ENCODE measurements at places on chromosomes 3 and 15. TPM values are rescaled to one million over a fixed set of nuclear protein-coding genes. Genes with fewer than 3 reads are reported as not detected.

The USP13 gene
- 11.9 TPM for total RNA-seq

The TRIM42 gene
- not detected for total RNA-seq

The CFAP20DC gene
- total RNA-seq: 1.6 TPM

The NTRK3 gene
- total RNA-seq: not detected

The CNTN4 gene
- total RNA-seq: not detected

The CCDC32 gene
- 27.3 TPM for total RNA-seq

The PAQR5 gene
- total RNA-seq: 0.23 TPM

The SLC35G2 gene
- 2.3 TPM for total RNA-seq

The NRG4 gene
- not detected for total RNA-seq

The AGTR1 gene
- not detected for total RNA-seq

DNA sequence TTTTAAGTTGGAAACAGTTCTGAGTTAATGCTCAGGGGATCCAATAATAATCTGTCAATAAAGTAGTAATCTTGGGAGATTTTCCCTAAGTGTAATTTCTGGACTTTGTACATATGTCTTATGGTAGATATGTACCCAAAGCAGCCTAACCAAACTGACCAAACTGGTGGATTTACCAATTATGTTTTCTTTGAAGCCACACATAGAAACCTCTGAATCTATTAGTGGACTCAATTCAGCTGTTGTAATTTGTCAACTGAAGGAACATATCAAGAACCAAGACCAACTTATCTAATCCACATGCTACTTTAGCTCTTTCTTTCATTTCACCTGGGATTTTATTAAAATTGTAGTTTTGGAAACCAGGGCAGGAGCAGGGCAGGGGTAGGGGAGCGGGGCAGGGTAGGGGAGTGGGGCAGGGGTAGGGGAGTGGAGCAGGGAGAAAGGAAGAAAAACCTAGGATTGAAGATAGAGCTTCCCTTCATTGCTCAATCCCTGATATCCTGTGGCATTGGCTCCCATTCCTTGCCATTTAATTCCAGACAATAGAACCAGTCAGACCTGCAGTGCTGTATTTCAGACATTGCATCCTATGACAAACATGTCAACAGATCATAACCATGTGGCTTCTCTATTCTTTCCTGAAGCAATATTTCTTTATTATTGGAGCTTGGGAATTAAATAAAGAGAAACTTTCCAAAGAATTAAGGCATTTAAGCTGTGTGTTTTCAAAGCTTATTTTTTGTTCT lies 101.8 kb downstream of the NFKBIZ start:
- no peaks in the 10 kb centered on the region for H3K27me3 ChIP-seq
- H3K4me3 ChIP-seq: no peak overlapping the region
- peak overlapping the region; percentile 64 for H3K27ac ChIP-seq
- DNase-seq: no peak
- H3K4me1 ChIP-seq: peaks cover 20% of the 10 kb centered on the region

DNA sequence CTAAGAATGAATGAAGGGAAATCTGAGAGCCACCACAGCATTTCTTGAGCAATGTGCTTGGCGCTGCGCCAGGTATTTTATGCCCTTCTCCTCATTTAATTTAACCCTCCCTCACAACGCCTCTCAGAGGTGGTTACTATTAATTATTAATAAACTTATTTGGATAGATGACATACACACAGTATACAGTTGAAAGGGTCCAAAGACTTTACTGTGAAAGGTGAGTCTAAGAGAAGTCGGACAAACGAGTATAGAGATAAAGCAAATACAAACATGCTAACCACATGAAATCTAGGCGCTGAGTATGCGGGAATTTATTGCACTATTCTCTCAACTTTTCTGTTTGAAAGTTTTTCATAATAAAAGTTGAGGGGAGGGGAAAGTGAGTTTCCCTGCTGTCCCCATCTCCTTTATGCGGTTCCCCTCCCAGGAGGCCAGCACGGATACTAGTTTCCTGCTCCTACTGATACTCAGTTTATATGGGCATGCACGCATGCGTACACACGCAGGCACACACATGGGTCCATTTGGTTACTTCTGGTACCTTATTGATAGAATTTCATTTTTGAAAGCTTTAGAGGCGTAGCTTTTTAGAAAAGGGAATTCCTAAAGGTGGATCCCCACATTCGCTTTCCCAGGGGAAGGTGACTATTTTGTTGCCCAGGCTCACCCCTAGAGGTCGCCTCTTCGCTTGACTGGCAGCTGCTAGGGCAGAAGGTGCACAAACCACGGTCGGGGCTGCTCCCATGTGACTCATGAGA lies 28.5 kb upstream of the KCTD6 start:
- peaks cover 7% of the 10 kb centered on the region for H3K27me3 ChIP-seq
- peak overlapping the region; percentile 15 for H3K4me3 ChIP-seq
- H3K27ac ChIP-seq: no peak overlapping the region

DNA sequence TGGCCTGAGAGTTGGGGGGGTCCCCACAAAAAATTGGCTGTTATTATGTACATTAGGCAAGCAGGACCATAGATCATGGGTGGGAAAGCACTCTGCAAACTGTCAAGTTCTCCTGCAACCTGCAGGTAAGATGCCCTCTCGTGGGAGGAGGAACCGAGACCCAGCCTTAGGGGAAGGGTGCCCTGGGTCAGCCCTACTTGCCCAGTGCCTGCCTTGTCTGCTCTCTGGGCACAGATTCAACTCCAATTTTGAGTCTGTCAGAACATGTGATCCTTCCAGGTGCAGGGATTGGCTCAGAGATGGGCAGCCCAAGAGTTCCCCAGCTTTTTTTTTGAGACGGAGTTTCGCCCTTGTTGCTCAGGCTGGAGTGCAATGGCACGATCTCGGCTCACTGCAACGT lies 99.2 kb downstream of the PLXNA1 start:
- H3K36me3 ChIP-seq: no peaks in the 10 kb centered on the region
- no peaks in the 10 kb centered on the region for H3K4me1 ChIP-seq
- no peak overlapping the region for H3K27ac ChIP-seq
- H3K27me3 ChIP-seq: no peaks in the 10 kb centered on the region

- no peak overlapping the region for H3K27ac ChIP-seq
- H3K27me3 ChIP-seq: no peaks in the 10 kb centered on the region
- H3K4me3 ChIP-seq: no peak overlapping the region
- H3K4me1 ChIP-seq: no peaks in the 10 kb centered on the region
Observed at GRCh38 chr3:133380481-133381225, 19.2 kb upstream of the BFSP2 start.

DNA sequence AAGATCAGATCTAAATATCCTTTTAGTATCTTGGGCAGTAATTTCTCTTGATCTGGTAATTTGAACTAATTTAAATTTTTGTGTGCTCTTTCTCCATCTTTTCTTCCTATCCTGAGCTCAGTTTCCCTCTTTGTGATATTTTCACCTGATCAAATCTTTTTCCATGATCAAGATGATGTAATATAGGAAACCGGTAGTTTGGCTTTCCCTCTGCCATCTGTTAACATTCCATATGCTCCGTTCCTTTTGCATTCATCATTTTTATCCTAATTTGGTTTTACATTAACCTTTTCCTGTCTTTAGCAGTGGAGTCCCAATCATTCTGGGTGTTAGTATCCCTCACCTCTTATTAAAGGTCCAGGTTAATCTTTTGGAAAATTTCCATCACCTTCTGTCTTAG lies 5.9 kb upstream of the ABHD6 start:
- H3K27ac ChIP-seq: no peak overlapping the region
- DNase-seq: no peak
- H3K4me3 ChIP-seq: no peak overlapping the region
- H3K36me3 ChIP-seq: no peaks in the 10 kb centered on the region
- H3K27me3 ChIP-seq: peaks cover 43% of the 10 kb centered on the region

DNA sequence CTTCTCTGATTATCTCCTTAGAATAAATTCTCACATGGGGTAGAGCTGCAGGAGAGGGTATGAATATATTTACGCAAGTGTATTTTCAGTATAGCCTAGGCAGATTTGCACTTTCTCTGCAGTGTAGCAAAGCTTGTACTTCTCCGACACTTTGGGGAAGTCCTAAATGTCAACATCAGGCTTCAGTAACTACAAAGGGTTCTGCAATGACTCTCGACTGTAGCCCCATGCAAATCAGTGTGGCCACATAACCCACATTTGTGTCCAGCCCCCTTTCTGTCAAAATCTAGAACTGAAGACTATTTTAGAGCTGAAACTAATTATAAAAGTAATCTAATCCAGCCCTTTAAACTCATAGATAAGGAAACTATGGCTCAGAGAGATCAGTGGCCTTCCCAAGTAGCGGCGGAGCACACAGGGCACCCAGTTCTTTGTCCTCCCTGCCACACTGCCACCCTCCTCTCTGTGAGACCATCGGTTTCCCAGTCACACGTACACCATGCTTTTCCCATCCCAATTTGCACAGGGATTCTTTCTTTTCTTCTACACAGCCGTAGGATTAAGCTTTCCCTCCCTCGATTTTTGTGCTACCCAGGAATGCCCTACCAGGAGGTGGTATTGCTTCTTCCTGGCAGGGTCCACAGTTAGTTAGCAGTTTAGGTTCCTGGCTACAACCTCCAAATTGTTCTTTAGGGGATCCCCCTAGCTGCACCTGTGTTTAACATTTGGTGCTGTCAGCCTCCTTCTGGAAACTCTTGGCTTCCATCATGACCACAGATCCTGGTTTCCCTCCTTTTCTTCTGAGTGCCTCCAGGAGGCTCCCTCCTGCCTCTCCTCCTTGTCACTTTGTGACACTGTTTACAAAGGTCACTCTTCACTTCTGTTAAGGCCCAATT lies 22.9 kb downstream of the MRAS start:
- H3K27me3 ChIP-seq: peaks cover 4% of the 10 kb centered on the region
- H3K4me3 ChIP-seq: no peak overlapping the region
- DNase-seq: peak; percentile 30

GRCh38 chr3:79027593-79027992 lies 740.2 kb downstream of the ROBO1 start:
- no peak for DNase-seq
- H3K36me3 ChIP-seq: no peaks in the 10 kb centered on the region
- H3K27ac ChIP-seq: no peak overlapping the region
- no peaks in the 10 kb centered on the region for H3K27me3 ChIP-seq

- H3K27ac ChIP-seq: no peak overlapping the region
- DNase-seq: no peak
- H3K27me3 ChIP-seq: no peaks in the 10 kb centered on the region
- no peaks in the 10 kb centered on the region for H3K36me3 ChIP-seq
Observed at GRCh38 chr3:185724761-185725160, 100.1 kb downstream of the IGF2BP2 start.

DNA sequence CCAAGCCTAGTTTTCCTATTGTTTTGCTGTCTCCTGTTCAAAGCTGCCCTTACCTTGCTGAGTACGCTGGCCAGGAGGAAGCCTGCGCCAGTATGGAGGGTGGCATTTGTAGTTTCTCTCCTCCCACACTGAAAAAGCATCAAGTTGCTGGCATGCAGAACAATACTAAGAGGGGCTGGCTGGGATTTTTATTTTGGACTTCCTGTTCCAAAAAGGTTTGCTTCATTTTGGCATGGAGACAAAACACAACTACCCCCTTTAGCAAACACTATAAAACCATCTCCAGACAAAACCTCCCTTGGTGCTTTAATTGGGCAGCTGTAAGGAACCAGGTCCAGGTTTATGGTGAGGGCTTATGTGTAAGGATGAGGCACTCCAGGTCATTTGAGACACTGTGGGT lies 457.6 kb downstream of the PDCD6IP start:
- H3K36me3 ChIP-seq: no peaks in the 10 kb centered on the region
- no peak for DNase-seq
- H3K4me1 ChIP-seq: peaks cover 2% of the 10 kb centered on the region
- H3K27ac ChIP-seq: no peak overlapping the region
- no peak overlapping the region for H3K4me3 ChIP-seq

GRCh38 chr3:113747283-113748046 lies 630 bp downstream of the ATP6V1A start:
- peaks cover 22% of the 10 kb centered on the region for H3K36me3 ChIP-seq
- peak overlapping the region; percentile 88 for H3K4me3 ChIP-seq
- peak; percentile 55 for DNase-seq
- peak overlapping the region; percentile 100 for H3K27ac ChIP-seq

GRCh38 chr3:45516829-45517228 lies 77.7 kb upstream of the LIMD1 start:
- H3K4me1 ChIP-seq: no peaks in the 10 kb centered on the region
- peaks cover 23% of the 10 kb centered on the region for H3K36me3 ChIP-seq
- H3K4me3 ChIP-seq: no peak overlapping the region
- no peak overlapping the region for H3K27ac ChIP-seq
- DNase-seq: no peak
- no peaks in the 10 kb centered on the region for H3K27me3 ChIP-seq

GRCh38 chr3:59764171-59764570 lies 714.3 kb upstream of the CFAP20DC start:
- no peak for DNase-seq
- H3K27ac ChIP-seq: no peak overlapping the region
- H3K4me1 ChIP-seq: peaks cover 5% of the 10 kb centered on the region
- no peaks in the 10 kb centered on the region for H3K36me3 ChIP-seq
- H3K4me3 ChIP-seq: no peak overlapping the region

- H3K4me1 ChIP-seq: no peaks in the 10 kb centered on the region
- no peak overlapping the region for H3K4me3 ChIP-seq
- no peak overlapping the region for H3K27ac ChIP-seq
Observed at GRCh38 chr3:112610121-112610520, 30.8 kb downstream of the CCDC80 start.

- H3K4me1 ChIP-seq: no peaks in the 10 kb centered on the region
- no peak overlapping the region for H3K4me3 ChIP-seq
- no peaks in the 10 kb centered on the region for H3K36me3 ChIP-seq
- no peak overlapping the region for H3K27ac ChIP-seq
- no peaks in the 10 kb centered on the region for H3K27me3 ChIP-seq
Observed at GRCh38 chr3:169278667-169279066, 384.8 kb downstream of the MECOM start.

DNA sequence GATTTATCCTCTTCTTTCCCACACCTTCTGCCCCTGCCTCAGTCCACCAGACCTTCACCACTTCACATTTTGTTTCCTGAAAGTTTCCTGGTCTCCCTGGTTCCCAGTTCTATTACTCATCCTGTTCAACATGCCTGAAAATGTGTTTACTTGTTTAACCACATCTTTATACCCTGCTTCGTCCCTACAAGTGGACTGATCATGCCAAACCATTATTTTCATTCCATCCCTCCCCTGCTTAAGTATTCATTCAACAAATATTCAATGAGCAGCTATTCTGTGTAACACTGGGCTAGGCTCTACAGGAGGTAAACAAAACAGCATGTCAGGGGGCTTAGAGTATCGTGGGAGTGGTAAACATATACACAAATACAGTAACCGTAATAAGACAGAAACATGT lies 5.5 kb downstream of the MYO5A start:
- H3K27me3 ChIP-seq: no peaks in the 10 kb centered on the region
- peaks cover 21% of the 10 kb centered on the region for H3K4me1 ChIP-seq
- H3K4me3 ChIP-seq: no peak overlapping the region
- H3K27ac ChIP-seq: no peak overlapping the region
- H3K36me3 ChIP-seq: no peaks in the 10 kb centered on the region
- DNase-seq: no peak

GRCh38 chr3:171320750-171321558 lies 139.3 kb downstream of the TNIK start:
- H3K36me3 ChIP-seq: peaks cover 3% of the 10 kb centered on the region
- no peak overlapping the region for H3K27ac ChIP-seq
- H3K27me3 ChIP-seq: no peaks in the 10 kb centered on the region
- no peak for DNase-seq
- peaks cover 10% of the 10 kb centered on the region for H3K4me1 ChIP-seq

- H3K27ac ChIP-seq: no peak overlapping the region
- H3K36me3 ChIP-seq: no peaks in the 10 kb centered on the region
- H3K4me3 ChIP-seq: no peak overlapping the region
Observed at GRCh38 chr15:87877114-87877810, 379.3 kb downstream of the NTRK3 start.

GRCh38 chr15:57061281-57061680 lies 142.8 kb downstream of the TCF12 start:
- no peak overlapping the region for H3K27ac ChIP-seq
- peaks cover 13% of the 10 kb centered on the region for H3K36me3 ChIP-seq
- DNase-seq: no peak
- H3K27me3 ChIP-seq: no peaks in the 10 kb centered on the region
